ENCODE measurements at places on chromosomes 1 and 21. TPM values are rescaled to one million over a fixed set of nuclear protein-coding genes. Genes with fewer than 3 reads are reported as not detected.
A peak's percentile ranks its signal among the peaks of the same experiment; 100 is the strongest.

GRCh38 chr21:38753114-38753513 lies 52.6 kb upstream of the ETS2 start:
- no peak overlapping the region for H3K27ac ChIP-seq
- no peaks in the 10 kb centered on the region for H3K36me3 ChIP-seq
- peaks cover 7% of the 10 kb centered on the region for H3K4me1 ChIP-seq
- no peak for DNase-seq

DNA sequence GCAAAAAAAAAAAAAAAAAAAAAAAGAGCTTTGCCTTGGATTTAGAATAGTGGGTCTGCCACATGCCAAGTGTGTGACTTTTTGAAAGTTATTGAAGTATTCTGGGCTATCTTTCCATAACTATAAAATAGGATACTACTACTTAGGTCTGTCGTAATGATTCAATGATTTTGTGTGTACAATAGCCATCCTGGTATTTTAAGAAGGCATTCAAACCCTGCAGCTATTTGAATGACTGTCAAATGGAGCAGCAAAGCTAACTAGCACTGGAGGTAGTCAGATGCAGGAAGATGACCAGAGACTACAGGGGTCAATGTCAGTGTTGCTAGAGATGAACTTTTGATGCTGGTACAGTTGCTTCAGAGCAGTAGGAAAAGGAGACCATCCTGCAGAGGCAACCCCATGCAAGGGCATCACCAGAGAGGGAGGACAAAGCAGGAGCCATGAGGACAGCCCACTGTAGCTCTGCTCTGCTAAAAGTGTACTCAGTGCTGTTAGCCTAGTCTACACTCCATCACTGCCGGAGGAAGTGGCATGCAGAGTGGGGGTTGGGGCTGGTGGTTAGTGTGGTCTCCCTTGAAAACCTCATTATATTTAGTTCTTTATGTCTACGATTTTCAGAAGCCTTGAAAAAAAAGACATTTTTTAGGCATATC lies 29.0 kb downstream of the DUSP10 start:
- DNase-seq: no peak
- no peaks in the 10 kb centered on the region for H3K27me3 ChIP-seq
- H3K4me3 ChIP-seq: no peak overlapping the region

GRCh38 chr1:65963156-65963888 lies 170.6 kb downstream of the PDE4B start:
- no peaks in the 10 kb centered on the region for H3K4me1 ChIP-seq
- H3K4me3 ChIP-seq: no peak overlapping the region

DNA sequence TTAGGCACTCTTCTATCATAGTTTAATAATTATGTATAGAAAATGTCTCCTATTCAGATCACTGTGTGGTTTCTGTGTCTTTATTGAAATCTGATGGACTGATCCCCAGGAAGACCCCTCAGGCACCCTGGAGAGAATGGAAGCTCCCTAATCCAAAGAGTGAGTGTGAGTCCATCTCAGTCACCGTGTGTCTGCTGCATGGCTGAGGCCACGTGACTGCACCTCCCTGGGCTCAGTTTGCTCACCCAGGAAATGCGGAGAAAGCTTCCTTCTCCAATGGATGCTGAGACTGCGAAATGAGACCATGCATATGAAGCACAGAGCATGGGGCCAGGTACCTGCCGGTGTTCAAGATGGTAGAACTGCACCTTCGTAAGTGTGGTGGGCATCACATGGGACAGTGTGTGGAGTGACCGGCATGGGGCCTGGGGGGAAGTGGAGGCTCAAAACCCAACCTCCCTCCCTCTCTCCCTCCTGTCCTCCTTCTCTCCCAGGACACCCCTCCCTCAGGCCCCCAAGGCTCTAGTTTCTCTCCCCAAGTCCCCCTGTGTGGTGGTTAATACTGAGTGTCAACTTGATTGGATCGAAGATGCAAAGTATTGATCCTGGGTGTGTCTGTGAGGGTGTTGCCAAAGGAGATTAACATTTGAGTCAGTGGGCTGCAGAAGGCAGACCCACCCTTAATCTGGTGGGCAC lies 557.5 kb downstream of the PTPRU start:
- H3K36me3 ChIP-seq: no peaks in the 10 kb centered on the region
- H3K4me3 ChIP-seq: no peak overlapping the region
- no peak overlapping the region for H3K27ac ChIP-seq
- no peak for DNase-seq

DNA sequence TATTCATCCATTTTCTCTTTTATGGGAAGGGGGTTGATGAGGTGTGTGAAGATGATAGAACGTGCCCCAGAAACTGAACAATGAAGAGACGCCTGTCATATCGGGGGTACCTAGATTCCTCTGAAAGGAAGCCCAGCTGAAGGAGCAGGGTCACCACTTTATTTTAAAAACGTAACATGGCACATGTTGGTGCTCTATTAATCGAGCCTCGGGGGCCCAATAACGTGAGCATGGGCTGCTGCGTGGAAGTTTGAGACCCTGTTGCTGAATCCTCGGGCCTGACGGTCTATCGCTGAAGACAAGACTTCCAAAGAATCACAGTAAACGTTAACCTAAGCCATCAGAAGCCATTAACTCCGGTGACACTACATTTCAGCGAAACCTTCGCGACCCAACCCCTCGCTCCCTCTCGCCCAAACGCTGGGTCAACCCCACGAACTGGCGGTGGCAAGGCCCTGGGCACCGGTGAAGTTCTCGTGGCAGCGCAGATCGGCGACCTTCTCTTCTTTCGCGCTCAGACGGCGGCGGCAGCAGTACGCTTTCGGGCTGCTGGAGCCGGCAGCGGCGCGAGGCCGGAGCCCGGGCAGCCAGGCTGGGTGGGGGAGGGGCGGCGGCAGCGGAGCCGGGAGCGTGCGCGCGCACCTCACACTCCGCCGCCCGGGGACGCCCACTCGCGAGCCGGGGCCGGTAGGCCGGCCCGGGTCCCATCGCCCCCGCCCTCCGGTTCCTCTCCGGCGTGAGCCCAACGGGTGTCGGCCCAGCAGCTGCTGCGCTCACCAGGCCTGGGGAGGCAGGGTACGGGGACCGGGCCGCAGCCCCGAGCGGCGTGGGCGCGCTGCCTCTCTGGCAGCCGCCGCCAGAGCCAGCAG lies 838 bp upstream of the MAN1A2 start:
- peak; percentile 72 for DNase-seq
- peak overlapping the region; percentile 93 for H3K4me3 ChIP-seq
- H3K36me3 ChIP-seq: no peaks in the 10 kb centered on the region
- peak overlapping the region; percentile 86 for H3K27ac ChIP-seq
- H3K27me3 ChIP-seq: no peaks in the 10 kb centered on the region
- no peaks in the 10 kb centered on the region for H3K4me1 ChIP-seq

DNA sequence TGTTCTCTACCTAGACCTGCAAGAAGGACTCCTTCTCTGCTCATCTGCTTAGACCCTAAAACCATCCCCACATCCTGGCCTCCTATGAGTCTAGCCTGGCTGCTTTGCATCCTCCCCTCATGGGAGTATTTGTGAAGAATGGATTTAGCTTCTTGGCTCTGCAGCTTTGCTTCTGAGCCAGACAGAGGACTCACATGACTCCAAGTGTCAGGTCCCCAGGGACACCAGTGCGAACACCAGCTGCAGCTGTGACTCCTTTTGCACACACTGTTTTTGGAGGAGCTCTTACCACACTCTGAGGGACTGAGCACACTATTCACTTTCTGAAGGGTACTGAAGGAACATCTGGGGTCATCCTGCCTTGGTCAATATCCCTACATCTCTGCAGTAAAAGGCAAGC lies 131.8 kb upstream of the SGIP1 start:
- peaks cover 5% of the 10 kb centered on the region for H3K4me1 ChIP-seq
- no peaks in the 10 kb centered on the region for H3K27me3 ChIP-seq
- no peaks in the 10 kb centered on the region for H3K36me3 ChIP-seq
- DNase-seq: no peak

GRCh38 chr1:21139601-21140000 lies 37.1 kb downstream of the EIF4G3 start:
- H3K4me1 ChIP-seq: no peaks in the 10 kb centered on the region
- H3K4me3 ChIP-seq: no peak overlapping the region
- no peaks in the 10 kb centered on the region for H3K27me3 ChIP-seq
- no peak overlapping the region for H3K27ac ChIP-seq
- DNase-seq: no peak

Gene AADACL4
- total RNA-seq: not detected

Gene MAP10
- 2.6 TPM for total RNA-seq

All from fibroblast of lung (primary cell).